ENCODE measurements at places on chromosomes 1 and 21. TPM values are rescaled to one million over a fixed set of nuclear protein-coding genes. Genes with fewer than 3 reads are reported as not detected.

Gene SRP9
- total RNA-seq: 281 TPM

Gene PLPPR4
- total RNA-seq: 0.19 TPM

Gene SLC35D1
- 5.4 TPM for total RNA-seq

Gene KRTAP13-2
- total RNA-seq: not detected

Gene ZBTB8A
- 9.1 TPM for total RNA-seq

Gene SHISA4
- total RNA-seq: 20.3 TPM

Gene FAM163A
- total RNA-seq: not detected

Gene ADORA1
- total RNA-seq: not detected

Gene TMEM125
- not detected for total RNA-seq

Gene PTPN22
- total RNA-seq: under 0.01 TPM

Gene TMEM222
- 41.2 TPM for total RNA-seq

Gene PLEKHO1
- total RNA-seq: 36.9 TPM

Gene PLA2G2C
- total RNA-seq: not detected

Gene CFHR5
- not detected for total RNA-seq

Gene TNFRSF9
- 0.96 TPM for total RNA-seq

Gene MYBPH
- not detected for total RNA-seq

Gene SYCP1
- not detected for total RNA-seq

Gene SLAMF1
- total RNA-seq: not detected

Gene CFAP141
- total RNA-seq: not detected

Gene IVL
- not detected for total RNA-seq

Gene TRABD2B
- under 0.01 TPM for total RNA-seq

Gene OR2T2
- total RNA-seq: not detected

Gene GON4L
- total RNA-seq: 42.8 TPM

Gene RIMKLA
- total RNA-seq: under 0.01 TPM

Gene SAMD13
- 2.4 TPM for total RNA-seq

Gene GSTM3
- total RNA-seq: 54.9 TPM

Gene TIAM1
- total RNA-seq: 0.38 TPM

Gene EYA3
- 28.7 TPM for total RNA-seq

Gene GPR153
- 1.4 TPM for total RNA-seq

Gene RBP7
- total RNA-seq: not detected

Gene FAM76A
- 11.8 TPM for total RNA-seq

Gene FAM72C
- 0.33 TPM for total RNA-seq

Gene RAB7B
- not detected for total RNA-seq

Gene CCDC185
- not detected for total RNA-seq

Gene TNFAIP8L2
- total RNA-seq: not detected

Gene GTF2B
- total RNA-seq: 31.0 TPM

Gene DISP1
- 2.0 TPM for total RNA-seq

Gene KLF17
- not detected for total RNA-seq

Gene RGL1
- 34.6 TPM for total RNA-seq

Gene INAVA
- not detected for total RNA-seq

Gene SLC9A1
- total RNA-seq: 12.7 TPM

Gene RBBP5
- total RNA-seq: 19.8 TPM

Gene CSF3R
- total RNA-seq: not detected

Gene LRRC47
- total RNA-seq: 31.5 TPM

Gene NPR1
- total RNA-seq: 11.7 TPM

Gene OR2T11
- total RNA-seq: not detected

Gene AGPAT3
- total RNA-seq: 60.4 TPM

Gene DPT
- total RNA-seq: not detected

Gene PTAFR
- total RNA-seq: 0.29 TPM

Gene FCAMR
- total RNA-seq: not detected

Gene STK40
- 21.2 TPM for total RNA-seq

Gene ZFP69
- total RNA-seq: 2.0 TPM

Gene PROX1
- 13.8 TPM for total RNA-seq
